ENCODE measurements at places on chromosomes 12 and 14. TPM values are rescaled to one million over a fixed set of nuclear protein-coding genes. Genes with fewer than 3 reads are reported as not detected.

- no peak for DNase-seq
These were observed 40.0 kb upstream of the RHOJ start for GRCh38 chr14:63164108-63164683.

ULK1 gene
- total RNA-seq: 23.8 TPM

GRCh38 chr12:90939382-90939781 is 15.6 kb downstream of the CCER1 start:
- DNase-seq: no peak

GRCh38 chr12:98370976-98371375 is 144.4 kb upstream of the TMPO start:
- DNase-seq: no peak

- no peak for DNase-seq
These were observed 516 bp upstream of the LGALS3 start for GRCh38 chr14:55128386-55129085.

CLMN gene
- 9.4 TPM for total RNA-seq

GRCh38 chr12:109294286-109294796 is 14.7 kb downstream of the FOXN4 start:
- DNase-seq: peak; percentile 42

ARHGEF25 gene
- 78.8 TPM for total RNA-seq

ACVRL1 gene
- total RNA-seq: 95.7 TPM

DNA sequence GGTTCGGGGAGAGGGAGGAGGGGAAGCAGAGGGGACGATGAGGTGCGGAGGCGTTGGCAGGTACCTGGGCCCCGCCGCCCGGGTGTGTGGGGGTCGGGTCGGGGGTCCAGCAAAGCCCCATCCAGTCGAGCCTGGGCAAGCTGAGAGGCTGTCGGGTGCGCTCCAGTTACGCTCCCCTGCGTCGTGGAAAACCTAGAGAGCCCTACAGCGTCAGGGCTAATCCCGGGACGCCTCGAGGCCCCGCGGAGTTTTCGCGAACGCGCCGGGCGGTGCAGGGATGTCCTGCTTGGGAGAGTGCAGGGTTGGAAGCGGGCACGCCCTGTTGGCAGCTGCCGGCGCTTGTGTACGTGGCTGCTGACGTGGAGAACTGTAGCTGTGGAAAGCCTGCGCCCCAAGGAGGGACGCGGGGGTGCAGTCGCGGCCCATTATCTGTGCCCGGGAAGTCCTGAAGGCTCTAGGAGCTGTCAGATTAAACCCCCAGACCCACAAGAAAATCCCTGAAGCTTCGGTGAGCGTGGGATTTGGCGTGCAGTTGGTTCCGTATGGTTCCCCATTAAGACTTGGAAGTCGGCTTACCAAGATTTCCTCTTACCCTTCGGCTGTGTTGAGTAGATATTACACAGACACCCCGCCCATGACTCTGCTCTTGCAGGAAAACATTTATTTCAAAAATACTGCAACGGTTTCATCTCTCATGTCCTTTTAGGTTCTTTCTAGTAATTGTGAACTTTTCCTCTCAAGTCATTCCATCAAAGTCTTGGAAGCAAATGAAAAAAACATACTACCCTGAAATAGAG is 11.3 kb upstream of the SLC38A2 start:
- DNase-seq: peak; percentile 98

DNA sequence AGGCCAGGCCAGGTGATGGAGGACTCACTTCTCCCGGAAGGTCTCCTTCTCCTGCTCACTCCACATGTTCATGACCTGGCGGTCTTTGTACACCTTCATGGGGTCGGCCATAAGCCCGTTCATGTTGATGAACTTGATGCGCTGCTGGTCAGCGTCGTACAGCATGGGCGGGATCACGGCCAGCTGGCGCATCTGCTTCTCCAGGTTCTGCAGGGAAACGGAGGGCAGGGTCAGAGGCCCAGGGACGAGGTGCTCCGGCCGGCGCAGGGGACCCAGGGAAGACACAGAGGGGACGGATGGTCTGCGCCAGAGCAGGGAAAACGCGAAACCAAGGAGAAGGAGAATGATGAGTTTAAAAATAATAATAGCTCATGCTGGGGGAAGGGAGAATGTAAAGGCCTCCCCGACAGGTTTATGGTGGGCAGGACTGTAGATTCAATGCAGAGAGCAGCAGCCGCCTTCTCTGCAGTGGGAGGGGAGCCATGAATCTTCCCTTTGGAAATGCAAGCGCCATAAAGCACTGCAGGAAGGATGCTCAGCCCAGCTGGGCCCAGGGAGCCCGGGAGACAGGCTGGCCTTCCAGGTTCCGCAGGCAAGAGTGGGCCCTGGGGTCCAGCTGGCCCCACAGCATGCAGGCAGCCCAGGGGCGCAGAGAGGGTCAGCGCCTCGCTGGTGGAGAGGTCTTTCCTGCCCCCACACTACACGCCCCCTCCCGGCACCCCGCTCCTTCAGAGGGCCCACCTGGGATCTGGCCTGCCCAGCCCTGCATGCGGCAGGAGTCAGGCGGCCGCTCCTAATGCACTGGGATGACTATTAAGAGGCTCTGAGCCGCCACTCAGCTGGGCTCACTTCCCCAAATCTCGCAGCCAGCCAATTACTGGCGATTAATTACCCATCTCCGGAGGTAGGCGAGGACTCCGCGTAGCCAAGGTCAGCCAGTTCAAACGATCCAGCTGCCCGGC is 132.0 kb downstream of the RFLNA start:
- DNase-seq: no peak

DNA sequence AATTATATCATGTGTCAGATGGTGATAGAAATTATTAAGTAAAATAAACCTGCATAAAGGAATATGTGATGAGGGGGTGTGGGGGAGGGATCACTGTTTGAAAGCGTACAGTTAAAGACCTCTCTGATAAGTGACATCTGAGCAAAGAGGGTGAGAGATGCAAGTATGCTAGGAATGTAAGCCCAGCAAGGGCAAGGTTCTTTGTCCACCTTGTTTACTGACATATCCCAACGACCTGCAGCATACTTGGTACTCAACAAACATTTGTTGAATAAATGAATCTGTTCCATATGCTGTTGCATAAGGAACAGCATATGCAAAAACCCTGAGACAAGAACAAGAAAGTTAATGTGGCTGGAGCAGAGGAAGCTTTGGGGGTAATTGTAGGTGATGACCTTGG is 12.0 kb upstream of the MDM1 start:
- no peak for DNase-seq

GRCh38 chr12:55624056-55624455 is 12.6 kb upstream of the OR10P1 start:
- DNase-seq: no peak

- no peak for DNase-seq
These were observed 103.0 kb downstream of the PEBP1 start for GRCh38 chr12:118238888-118239287.

FIGNL2 gene
- 1.0 TPM for total RNA-seq

ERP27 gene
- 1.2 TPM for total RNA-seq

DNA sequence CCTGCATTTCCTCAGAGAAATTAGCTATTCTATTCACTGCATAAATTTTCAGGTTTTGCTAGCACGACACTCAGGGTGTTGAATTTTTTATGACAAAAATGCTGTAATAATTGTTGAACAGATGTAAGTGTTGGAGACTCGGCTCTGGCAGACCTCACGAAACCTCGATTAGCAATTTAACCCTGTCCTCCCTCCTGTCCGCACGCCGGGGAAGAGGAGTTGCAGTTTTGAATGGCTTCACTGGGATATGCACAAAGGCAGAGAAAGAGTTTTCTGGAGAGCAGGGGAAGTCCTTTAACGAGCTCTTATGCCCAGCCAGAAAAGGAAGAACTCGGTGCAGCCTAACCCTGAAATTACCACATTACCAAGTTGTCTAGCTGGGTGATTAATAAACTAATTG is 661.1 kb downstream of the VRK1 start:
- DNase-seq: no peak

GRCh38 chr14:94888121-94888520 is 118.2 kb upstream of the GSC start:
- DNase-seq: no peak

THTPA gene
- 19.6 TPM for total RNA-seq

DNA sequence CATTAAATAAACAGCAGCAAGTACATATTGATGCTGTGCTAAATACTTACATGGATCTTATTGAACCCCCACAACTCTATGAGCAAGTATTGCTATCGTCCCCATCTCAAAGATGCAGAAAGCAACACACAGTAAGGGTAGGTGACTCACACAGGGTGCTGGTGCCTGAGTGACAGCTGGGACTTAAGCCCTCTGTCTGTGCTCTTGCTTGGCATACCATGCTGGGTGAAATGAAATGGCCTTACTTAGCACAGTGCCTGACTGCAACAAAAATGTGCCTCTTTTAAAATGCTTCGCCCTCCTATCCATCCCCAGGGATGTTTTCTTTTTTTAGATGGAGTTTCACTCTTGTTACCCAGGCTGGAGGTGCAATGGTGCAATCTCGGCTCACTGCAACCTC is 788 bp downstream of the TEX52 start:
- DNase-seq: peak; percentile 7

DNA sequence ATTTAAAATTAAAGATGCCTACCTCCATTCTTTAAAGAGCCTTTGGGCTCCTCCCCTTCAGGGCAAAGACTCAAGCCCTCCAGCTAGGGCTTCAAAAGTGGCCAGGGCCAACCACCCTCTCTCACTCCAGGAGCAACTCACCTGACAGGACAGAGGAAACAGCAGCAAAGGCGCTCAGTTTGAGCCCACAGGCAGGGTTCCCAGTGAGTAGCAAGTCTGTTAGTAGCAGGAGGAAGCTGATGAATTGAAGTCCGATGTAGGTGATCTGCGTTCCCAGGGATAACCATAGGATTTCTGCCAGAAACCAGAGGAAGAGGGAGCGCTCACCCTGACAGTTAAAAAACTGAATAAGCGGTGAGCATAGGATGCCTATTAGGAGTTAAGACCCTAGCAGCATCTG is 15.7 kb downstream of the GSG1 start:
- no peak for DNase-seq

GRCh38 chr12:120141336-120141735 is 24.8 kb upstream of the RAB35 start:
- DNase-seq: no peak

DNA sequence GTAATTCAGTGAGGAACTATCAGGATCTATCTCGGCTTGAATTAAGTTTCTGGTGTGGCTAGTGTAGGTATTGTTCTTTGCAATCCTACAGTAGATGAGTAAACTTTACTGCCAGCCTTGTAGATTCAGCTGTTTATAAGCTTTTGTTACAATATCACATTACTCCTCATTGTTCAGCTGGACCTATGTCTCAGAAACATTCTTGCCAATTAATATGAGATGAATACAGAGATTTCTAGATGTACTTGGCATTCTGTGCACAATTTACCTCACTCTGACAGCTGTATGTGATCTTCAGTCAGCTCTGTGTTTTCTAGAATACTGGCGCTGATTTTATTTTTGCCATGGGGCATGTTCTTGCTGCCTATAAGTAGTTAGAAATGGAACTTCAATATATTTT is 55.7 kb downstream of the METTL25 start:
- DNase-seq: no peak

- DNase-seq: no peak
These were observed 105.2 kb upstream of the SYT1 start for GRCh38 chr12:78759367-78759766.

- no peak for DNase-seq
These were observed 31.2 kb downstream of the TAS2R7 start for GRCh38 chr12:10771132-10771733.

DNA sequence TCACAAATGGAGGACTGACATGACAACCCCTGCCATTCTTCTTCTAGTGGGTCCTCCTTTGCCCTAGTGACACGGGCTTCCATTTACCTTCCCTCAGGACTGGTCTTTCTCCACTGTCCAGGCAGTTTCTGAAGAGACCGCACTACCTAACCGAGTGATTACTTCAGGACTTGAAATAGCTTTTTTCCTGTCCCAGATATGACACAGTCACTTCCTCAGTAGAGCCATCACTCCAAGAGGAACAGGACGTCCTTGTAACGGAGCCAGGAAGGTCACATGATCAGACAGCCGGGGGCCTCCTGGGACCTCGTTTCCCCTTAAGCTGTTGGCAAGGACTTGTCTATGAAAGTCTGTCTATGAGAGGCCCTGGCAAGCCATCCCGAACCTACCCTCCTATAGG is 62.3 kb downstream of the FOS start:
- peak; percentile 95 for DNase-seq

GRCh38 chr12:12660201-12660600 is 35.8 kb downstream of the GPR19 start:
- DNase-seq: no peak

DNA sequence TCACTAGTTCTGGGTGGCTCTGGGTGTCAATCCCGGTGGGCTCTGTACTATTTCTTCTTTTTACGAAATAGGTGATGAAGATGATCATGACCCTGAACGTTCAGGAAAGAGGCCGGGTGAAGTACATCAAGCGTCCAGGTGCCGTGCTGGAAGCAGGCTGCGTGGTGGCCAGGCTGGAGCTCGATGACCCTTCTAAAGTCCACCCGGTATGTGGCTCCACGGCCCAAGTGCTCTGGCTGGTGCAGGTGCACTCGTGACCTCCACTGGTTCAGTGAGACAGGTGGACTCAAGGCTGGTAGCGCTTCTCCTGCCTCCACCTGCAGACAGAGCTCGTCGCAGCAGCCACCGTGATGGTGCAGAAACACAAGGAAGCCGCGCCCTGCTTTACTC is 85.1 kb downstream of the ACACB start:
- DNase-seq: no peak

DNA sequence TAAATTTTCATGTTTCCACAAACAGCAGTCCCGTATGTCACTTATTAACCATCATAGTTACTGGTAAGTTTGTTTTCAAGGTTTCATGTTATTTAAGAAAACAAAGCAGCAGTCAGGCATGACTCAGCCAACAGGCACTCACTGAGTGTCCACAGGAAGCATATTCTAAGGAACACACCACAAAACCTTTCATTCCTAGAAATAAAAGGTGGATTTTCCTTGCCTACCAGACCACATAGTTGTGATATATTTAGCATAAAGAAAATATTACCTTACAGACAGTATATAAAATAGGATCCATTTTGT is 143.3 kb upstream of the AVPR1A start:
- DNase-seq: no peak

CRADD gene
- total RNA-seq: 21.6 TPM

PROX2 gene
- not detected for total RNA-seq

GRCh38 chr12:54370171-54370730 is 6.0 kb upstream of the GPR84 start:
- DNase-seq: peak; percentile 96

DNA sequence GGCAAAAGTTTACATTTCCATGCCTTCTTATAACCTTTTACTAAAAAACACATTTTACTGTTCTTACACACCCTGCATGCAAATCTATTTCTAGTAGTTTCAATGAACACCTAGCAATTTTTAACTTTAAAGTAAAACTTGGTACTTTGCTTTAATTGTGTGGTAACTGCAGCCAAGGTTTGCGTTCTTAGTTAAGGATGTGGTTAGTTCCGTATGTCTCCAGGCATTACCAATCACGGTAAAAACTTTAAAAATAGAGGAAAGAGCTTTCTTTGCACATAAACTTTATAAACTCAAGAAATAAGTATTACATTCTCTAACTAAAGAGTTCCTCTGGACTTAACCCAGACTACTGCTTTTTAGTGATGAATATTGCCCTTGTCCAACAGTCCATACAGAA is 795.2 kb downstream of the SLC16A7 start:
- no peak for DNase-seq

COL2A1 gene
- total RNA-seq: not detected

AKAP5 gene
- 3.1 TPM for total RNA-seq

CLEC6A gene
- not detected for total RNA-seq

Data from posterior vena cava (tissue), 2 donors.